ENCODE measurements at places on chromosomes 3 and 15.

DNA sequence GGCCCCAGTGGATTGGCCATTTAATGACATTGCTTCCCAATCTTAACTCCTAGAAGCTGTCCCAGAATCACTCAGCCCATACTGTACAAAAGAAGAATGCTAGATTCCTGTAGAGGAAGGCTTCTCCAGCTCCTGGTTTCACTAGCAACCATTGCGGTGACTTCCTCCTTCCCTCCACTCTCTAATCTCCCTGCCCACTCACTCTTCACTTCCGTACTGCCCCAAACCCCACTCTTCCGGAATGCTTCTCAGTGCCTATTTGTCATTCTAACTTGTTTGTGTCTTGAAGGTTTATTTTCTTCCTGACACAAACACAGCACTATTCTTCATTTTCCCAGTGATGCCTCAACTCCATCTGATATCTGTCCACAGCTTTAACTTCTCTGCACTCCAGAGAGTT is 97.1 kb upstream of the SPATA16 start:
- no peak for DNase-seq

DNA sequence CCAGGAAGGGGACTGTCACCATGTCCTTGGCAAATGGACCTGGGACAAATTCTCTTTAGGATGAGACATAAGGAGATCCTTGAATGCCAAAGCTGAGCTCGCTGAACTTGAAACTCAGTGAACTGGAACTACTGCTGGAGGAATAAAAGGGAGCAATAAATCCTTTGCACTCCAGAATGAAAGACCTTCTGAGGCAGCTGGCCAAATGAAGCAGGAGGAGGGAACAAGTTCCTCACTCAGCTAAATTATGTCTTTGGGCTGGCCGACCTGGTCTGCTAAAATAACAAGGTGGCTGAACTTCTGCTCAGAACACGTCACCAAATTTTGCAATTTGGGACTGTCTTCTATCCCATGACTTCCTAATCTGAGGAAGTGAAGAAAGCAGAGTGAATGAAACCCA is 314.7 kb downstream of the LPP start:
- no peak for DNase-seq

GRCh38 chr3:69881756-69882428 is 117.6 kb upstream of the SAMMSON start:
- DNase-seq, result no peak

- no peak for DNase-seq
Observed at GRCh38 chr3:43499256-43499655, 122.6 kb downstream of the ANO10 start.

DNA sequence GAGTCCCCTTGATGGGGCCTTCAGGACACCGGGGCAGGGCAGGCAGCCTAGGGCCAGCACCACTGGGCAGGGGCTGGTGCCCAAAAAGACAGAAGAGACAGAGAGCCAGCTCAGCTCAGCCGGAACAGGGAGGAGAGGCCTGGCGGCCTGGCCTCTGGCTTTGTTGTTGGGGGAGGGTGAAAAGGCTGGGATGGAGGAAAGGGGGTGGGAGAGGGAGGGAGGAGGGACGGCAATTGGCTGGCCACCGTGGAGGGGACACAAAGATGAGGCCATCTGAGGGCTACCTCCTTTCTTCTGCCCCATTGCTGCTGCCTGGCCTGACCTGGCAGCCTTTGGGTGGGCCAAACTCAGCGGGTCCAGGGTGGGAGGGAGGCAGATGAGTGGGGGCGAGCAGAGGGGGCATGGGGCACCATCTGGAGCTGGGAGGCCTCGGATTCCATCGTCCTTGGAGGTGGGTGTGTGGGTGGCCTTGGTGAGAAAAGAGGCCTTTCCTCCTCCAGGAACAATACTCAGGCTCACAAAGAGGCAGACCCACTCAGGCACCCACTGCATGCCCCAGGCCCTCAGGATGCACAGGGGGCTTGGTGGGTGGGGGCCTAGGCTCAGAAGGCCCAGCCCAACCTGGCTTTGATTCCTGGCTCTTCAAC is 9.3 kb downstream of the EFCC1 start:
- no peak for DNase-seq

- no peak for DNase-seq
Observed at GRCh38 chr3:33612607-33613006, 105.4 kb downstream of the CLASP2 start.

DNA sequence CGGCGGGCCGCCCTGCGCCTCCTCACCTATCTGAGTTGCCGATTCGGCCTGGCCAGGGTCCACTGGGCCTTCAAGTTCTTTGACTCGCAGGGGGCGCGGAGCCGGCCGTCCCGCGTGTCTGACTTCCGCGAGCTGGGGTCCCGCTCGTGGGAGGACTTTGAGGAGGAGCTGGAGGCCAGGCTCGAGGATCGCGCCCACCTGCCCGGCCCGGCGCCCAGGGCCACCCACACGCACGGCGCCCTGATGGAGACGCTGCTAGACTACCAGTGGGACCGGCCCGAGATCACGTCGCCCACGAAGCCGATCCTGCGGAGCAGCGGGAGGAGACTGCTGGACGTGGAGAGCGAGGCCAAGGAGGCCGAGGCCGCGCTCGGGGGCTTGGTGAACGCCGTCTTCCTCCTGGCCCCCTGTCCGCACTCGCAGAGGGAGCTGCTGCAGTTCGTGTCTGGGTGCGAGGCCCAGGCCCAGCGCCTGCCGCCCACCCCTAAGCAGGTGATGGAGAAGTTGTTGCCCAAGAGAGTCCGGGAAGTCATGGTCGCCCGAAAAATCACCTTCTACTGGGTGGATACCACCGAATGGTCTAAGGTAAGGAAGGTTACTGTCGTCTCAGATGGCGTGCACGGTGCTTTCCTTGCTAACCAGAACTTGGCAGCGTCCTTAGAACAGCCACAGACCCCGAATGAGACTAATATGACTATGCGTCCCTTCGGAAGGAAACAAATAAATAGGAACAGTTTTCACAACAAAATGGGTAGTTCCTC is 567 bp downstream of the TICRR start:
- no peak for DNase-seq

DNA sequence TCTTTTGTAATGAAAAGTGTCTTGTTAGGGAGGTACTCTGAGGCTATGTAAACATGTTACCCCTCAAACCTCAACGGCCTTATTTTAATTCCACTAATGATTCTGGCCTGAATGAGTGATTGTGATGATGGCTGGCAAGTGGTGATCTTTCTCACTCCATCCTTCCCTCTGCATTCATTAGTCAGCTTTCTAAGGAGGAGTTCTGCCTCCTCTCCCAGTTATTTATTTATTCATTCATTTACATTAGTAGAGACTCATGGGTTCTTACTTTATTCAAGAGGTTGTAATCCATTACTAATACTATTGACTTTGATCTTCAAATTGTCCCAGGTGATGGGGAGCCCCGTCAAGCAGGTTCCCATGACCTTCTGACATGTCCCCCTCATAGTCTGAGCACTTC is 35.3 kb downstream of the GNB5 start:
- no peak for DNase-seq

DNA sequence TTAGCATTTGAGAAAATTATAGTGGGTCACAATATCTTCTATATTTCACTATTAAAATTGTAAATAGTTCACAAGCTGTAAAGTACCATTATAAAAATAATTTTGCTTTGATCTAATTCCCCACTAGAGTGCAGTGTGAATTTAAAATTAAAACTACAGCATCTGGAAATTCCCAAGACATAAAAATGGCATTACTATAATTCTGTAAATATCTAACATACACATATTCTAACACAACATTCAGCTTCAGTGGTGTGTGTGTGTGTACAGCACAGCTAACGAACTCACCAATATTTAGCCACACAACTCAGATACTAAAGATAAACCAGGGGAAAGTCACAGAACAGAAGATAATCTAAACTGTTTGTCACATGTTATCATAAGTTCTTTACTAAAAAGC is 424.9 kb upstream of the ZNF385D start:
- no peak for DNase-seq

DNA sequence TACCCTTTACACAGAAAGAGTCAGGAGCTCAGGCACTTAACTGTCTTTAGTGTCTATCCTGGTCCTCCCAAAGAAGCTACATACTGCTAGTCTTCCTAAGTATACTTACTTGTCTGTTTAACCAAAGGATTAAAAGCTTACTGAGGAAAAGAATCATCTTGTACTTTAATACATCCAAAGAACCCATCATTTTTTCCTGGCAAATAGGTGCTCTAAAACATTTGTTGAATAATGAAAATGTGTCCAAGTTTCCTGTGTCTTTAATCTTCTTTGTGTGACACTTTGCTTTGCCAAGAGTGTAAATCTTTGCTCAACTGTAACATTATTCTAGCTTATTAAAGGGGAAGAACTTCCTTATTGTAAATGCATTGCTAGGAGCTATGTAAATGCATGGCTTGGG is 519.2 kb downstream of the OTOL1 start:
- no peak for DNase-seq

- DNase-seq, result no peak
Observed at GRCh38 chr15:83652626-83653204, 1.2 kb upstream of the ADAMTSL3 start.

DNA sequence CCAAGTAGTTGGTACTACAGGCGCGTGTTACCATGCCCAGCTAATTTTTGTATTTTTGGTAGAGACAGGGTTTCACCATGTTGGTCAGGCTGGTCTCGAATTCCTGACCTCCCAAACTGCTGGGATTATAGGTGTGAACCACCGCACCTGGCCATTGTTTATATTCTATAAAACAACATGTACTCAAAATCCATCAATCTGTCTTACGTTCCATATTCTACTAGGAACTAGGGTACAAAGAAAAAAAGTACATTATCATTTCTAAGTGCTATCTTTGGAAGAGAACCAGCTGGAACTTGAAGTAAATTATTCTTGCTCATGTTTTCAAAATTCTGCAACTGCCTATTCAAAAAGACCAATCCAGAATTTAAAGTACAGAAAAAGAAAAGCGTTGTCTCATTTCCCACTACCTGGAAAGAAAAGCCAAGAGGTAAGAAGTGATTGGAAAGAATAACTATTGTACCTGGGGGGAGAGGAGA is 15.2 kb downstream of the SPPL2A start:
- no peak for DNase-seq

DNA sequence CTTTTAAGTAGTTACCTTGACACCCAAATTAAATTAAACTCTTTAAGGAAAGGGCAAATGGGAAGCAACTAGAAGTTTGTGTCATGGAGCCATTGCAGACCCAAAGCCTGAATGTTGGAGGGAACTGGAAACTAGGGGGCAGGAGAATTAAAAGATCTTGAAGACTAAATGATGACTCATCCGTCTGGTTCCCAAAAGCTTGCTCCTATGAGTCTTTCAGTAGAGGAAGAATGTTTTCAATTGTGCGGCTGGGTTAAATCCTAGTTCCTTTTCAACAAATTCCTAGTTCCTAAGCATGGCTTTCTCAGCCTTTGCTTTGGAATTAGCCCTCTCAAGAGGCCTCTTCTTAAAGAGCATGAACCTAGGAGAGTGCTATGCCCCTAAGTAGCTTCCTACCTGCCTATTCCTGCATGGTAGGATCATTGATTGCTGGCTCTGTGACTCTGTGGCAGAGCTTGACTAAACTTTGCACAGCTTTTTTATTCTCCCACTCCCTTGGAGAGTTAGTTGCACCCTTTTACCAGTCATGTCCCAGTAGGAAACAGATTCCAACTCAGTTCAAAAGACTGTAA is 17.7 kb downstream of the CLEC3B start:
- DNase-seq, result no peak

GRCh38 chr3:58009026-58009748 is 965 bp downstream of the FLNB start:
- no peak for DNase-seq

- no peak for DNase-seq
Observed at GRCh38 chr3:10534066-10534465, 28.7 kb upstream of the ATP2B2 start.

DNA sequence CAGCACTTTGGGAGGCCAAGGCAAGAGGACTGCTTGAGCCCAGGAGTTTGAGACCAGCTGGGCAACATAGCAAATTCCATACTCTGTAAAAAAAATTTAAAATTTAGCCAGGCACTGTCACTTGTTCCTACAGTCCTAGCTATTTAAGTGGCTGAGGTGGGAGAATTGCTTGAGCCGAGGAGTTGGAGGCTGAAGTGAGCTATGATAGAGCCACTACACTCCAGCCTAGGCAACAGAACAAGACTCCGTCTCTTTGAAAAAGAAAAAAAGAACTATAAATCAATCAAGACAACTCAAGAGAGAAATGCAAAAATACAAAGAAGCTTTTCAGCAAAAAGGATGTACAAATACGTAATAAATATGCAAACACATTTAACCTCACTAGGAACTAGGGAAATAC is 78.8 kb downstream of the TJP1 start:
- DNase-seq, result no peak

GRCh38 chr3:42198709-42199108 is 67.3 kb downstream of the CCK start:
- no peak for DNase-seq

- no peak for DNase-seq
Observed at GRCh38 chr15:88717382-88718031, 78.7 kb downstream of the ISG20 start.

GRCh38 chr3:170716172-170716805 is 130.4 kb upstream of the SLC7A14 start:
- DNase-seq, result no peak

- no peak for DNase-seq
Observed at GRCh38 chr3:71315431-71315830, 268.1 kb downstream of the FOXP1 start.

DNA sequence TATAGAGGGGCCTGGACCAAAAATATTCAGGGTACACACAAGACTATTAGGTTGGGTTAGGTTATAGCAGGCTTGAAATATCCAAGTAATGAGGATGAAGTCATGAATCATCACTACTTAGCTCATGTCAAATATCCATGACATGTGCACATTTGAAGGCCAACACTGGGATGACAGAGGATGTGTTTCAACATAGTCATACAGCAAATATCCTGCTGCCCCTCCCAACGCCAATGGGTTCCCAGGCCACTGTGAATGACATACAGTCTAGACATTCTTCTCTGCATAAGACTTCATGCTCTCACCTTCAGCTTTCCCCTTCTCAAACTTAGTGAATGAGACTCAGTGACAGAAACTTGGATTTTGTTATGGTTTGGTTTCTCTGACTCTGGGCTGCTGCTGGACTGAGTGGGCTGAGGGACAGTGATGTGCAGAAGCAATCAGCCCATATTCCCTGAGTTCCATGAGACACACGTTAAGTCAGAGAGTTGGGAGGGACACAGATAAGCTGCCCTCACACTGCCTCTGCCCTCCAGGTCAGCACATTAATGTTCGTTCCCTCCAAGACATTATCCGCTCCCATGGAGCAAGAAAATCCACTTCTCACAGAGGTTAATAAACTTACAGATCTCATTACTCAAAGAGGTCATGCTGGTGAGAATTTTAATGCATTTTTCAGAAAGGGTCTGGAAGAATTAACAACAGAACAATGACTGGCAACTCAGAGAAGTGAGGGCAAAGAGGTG is 15.4 kb downstream of the HOMER2 start:
- no peak for DNase-seq

GRCh38 chr3:129087138-129087702 is 26.6 kb downstream of the GP9 start:
- no peak for DNase-seq

- DNase-seq, result no peak
Observed at GRCh38 chr3:193637831-193638230, 44.8 kb downstream of the OPA1 start.

- no peak for DNase-seq
Observed at GRCh38 chr3:18283680-18284079, 141.5 kb downstream of the SATB1 start.

- no peak for DNase-seq
Observed at GRCh38 chr3:87625876-87626275, 349.5 kb upstream of the POU1F1 start.
